HCT116 (cell line): ENCODE measurements at places on chromosomes 4 and X.

DNA sequence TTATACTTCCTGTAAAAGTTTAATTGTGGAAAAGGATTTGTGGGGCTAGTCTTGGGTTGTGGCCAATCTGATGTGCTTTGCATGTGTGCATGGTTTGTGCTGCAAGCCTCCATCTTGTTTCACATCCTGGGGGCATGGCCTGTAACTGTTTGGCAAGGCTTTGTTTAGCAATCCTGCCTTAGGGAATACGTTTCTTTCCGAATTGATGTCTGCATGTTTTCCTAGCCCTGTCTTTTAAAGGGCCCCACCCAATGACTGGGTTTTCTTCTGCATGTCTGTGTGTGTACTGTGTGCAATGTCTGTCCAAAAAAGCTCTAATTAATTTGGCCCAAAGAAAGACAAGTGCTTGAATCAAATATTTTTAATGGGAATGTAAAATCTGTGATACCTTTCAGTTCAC lies 74.6 kb upstream of the MID1IP1 start:
- no peak for DNase-seq

DNA sequence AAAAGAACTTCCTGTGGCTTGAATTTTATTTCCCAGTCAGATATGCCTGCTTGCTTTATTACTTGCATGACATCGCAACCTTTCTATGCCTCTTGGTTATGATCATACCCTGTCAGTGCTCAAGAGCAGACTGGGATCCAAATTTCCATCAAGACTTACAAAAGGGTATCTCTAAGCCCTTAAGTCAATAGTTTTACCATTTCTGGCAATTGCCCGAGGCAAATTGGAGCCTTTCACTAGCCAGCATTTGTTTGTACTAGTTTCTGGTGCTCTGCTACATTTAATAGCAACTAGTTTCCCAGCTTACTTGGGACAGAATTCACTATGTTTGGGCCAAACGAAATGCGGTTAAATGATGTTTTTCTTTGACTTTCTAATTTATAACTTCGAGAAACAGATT lies 73.2 kb upstream of the ITM2A start:
- DNase-seq, result no peak

- no peak for DNase-seq
Observed at GRCh38 chr4:71545168-71545567, 206.3 kb downstream of the SLC4A4 start.

DNA sequence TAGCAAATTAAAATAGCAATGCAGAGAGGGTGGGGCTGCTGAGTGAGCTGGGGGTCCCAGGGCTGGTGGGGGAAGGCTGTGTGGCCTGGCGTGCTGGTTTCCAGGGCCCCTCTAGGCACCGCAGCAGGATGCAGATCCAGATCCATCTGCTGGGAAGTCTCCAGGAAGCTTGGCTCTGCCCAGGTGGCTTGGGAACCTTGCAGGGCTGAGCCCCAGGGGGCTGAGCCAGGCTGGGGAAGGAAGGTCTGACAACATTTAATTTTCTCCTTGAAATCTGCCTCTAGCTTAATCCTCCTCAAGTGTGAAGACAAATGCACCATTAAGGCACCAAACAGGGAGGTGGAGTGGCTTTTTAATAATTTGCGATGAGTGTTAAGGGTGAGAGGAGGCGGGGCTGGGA lies 31.7 kb downstream of the SORCS2 start:
- no peak for DNase-seq

DNA sequence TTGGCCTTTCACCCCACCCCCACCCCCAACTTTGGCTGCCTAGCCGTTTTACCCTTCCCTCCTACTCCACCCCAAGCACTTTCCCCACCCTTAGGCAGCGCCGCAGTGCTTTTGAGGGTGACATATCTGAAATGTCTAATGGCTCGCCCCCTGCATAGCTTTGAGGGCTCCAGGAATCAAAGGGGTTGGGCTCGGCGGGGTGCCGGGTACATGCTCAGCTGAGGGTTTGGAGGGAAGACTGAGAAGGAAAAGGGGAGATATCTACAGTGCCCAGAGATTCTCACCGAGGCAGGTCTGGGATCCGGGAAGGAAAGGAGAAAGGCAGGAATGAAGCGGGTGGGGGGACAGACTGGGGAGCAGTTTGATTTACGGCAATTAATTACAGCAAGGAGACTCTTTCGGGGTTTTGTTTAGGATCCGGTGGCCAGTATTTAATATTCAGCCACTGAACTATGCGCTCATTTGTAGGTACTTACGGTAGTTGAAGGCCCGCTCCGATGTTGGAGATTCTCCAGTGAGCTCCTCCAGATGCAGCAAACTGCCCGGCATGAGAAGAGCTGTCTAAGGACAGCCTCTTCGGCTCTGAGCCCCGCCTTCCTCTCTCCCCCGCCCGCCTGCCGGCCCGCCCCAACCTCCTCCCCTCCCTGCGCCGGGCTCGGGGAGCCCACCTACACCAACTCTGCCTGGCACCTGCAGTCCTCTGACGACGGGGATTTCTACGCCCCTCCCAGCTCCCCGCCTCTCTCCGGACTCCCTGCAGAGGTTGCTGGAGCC lies at the start of gene IGSF1:
IGSF1 (minus strand) TSS at position 569 of the 774 bp plus-strand sequence. CDS start 2,632 bp downstream, outside the sequence.
- no peak for DNase-seq

DNA sequence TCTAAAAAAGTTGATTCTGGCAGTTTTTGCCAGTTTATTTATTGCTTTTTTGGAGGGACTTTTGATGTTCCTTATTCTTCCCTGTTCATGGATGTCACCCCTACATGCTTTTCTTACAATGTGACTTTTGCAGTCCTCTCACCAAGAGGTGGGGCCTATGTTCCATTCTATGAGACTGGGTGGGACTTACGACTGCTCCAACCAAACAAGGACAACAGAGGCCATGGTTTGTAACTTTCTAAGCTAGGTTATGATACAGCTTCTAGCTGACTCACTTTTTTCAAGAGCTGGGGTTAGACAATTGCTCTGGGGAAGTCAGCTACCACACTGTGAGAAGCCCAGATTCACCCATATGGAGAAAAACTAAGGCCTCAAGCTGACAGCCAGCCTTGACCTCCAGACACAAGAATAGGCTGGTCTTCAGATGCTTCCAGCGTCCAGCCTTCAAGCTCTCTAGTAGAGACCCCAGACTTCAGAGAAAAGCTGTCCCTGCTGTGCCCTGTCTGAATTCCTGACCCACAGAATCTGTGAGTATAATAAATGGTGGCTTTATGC lies 39.5 kb downstream of the ENOPH1 start:
- DNase-seq, result no peak

DNA sequence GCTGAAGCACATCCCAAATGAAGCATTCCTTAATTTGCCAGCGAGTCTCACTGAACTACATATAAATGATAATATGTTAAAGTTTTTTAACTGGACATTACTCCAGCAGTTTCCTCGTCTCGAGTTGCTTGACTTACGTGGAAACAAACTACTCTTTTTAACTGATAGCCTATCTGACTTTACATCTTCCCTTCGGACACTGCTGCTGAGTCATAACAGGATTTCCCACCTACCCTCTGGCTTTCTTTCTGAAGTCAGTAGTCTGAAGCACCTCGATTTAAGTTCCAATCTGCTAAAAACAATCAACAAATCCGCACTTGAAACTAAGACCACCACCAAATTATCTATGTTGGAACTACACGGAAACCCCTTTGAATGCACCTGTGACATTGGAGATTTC lies 14.6 kb downstream of the TLR8 start:
- DNase-seq, result no peak

- no peak for DNase-seq
Observed at GRCh38 chrX:23726191-23726590, 16.9 kb downstream of the ACOT9 start.

- no peak for DNase-seq
Observed at GRCh38 chr4:157072002-157072401, 3.9 kb upstream of the GLRB start.

DNA sequence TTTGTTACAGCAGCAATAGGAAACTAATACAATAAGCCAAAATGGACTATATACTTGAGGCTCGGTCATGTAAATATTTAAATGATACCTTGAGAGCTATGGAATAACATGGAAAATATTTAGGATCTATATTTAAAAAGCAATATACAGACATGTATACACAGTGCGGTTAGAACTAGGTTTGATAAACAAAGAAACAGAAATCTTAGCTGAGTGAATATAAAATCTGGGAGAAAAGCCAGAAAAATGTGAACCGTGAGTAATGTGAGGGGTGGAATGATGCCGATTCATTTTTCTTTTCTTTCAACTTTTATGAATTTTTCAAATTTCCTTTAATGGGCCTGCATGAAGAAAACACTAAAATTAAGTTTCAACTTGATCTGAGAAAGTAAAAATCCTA lies 104.1 kb downstream of the ATXN3L start:
- DNase-seq, result no peak

DNA sequence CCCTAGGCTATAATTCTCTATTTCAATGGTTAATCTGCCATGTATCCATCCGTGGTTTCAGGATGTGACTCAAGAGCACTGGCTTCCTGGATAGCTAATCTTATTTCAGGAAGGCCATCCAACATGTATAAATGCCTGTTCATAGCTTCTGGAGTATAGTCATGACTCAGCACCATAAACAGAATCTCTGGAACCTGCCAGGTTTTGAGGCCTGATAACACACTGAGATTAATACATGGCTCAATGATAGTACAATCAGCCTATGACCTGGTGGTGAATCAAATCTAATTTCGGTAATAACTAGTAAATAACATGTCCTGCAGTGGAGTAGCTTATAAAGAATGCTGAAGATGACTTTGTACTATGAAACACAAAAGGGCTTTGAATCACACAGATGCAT lies 5.7 kb upstream of the IL13RA2 start:
- DNase-seq, result peak; percentile 15

- DNase-seq, result no peak
Observed at GRCh38 chrX:1178580-1179057, 33.8 kb downstream of the CRLF2 start.

- DNase-seq, result no peak
Observed at GRCh38 chr4:148196164-148196563, 246.1 kb downstream of the NR3C2 start.

DNA sequence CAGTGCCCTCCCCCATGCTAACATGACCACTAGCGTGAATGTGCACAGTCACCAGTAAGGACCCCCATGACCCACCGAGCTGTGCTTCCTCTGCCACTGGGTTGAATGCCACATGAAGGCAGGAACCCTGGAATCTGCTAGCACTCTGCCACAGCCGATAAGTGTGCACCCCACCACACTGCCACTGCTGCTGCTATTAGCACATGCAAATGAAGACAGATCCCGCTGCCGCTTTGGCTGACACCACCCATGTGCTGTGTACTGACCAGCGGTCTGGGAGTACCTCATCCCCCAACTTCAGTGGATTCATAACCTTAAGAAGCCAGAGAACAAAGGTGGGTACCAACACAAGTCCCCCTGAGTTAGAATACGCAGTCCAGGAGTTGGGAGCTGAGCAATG lies 200.9 kb upstream of the ARHGEF9 start:
- no peak for DNase-seq

- DNase-seq, result no peak
Observed at GRCh38 chrX:28312965-28313364, 274.3 kb upstream of the IL1RAPL1 start.

- peak; percentile 64 for DNase-seq
Observed at GRCh38 chr4:8594097-8595038, 1.8 kb downstream of the CPZ start.

DNA sequence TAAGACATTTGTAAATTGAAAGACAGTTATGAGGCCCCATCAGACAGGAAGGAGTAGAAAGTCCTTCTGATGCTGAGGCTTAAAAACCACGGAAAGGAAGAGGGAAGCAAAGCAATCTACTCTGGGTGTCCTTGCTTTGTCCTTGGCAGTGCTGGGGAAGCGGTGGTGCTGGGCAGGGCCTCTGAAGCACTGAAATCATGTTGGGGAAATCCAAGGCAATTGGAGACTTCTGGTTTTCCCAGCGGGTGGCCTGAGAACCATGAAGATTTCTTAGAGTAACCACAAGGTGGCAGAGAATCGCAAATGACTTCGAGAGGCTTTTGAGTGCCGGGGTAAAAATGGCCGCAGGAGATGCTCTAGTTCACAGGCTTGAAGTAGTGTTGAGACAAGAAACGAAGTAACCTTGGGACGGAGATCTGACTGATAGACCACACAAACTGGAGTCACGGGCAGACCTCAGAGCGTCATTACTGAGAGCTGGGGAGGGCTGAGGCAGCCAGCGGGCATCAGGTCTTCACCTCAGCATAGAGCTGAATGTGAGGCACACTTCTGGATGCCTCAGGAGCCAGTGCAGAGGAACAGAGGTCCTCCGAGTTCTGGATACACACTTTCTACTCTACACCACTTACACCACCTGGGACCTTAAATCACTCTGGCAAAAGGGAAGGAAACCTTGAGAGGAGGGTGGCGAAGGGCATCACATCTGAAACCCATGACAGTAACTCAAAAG lies 130.7 kb upstream of the GPRIN3 start:
- DNase-seq, result peak; percentile 72

- no peak for DNase-seq
Observed at GRCh38 chrX:24859211-24859841, 156.4 kb downstream of the ARX start.
